ENCODE measurements at places on chromosomes 3 and 15. TPM values are rescaled to one million over a fixed set of nuclear protein-coding genes. Genes with fewer than 3 reads are reported as not detected.

ACVR2B gene
- 1.1 TPM for total RNA-seq

ATP8B4 gene
- 3.7 TPM for total RNA-seq

DNA sequence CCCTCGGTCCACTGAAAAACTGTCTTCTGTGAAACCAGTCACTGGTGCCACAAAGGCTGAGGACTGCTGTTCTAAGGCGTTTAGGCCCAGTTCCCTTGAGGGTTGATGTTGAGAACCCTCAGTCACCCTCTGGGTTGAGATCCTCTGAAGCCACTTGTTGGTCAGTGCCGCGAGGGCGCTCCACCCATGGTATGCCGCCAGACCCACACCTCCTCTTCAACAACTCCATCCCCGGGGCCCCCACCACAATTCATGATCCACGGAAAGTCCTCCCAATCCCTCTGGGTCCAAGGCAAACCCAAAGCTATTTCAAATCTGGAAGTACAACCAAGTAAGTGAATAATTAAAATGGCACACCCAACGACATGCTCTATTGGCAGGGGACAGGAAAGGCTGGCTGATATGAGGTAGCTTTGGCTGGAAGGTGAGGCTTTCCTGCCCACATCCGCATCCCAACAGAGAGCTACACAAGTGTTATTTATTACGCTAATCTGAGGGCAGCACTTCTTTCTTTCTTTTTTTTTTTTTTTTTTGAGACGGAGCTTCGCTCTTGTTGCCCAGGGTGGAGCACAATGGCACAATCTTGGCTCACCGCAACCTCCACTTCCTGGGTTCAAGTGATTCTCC, 58.1 kb downstream of the XXYLT1 start:
- H3K4me1 ChIP-seq: peaks cover 32% of the 10 kb centered on the region
- no peak for DNase-seq
- H3K4me3 ChIP-seq: no peak overlapping the region
- H3K36me3 ChIP-seq: no peaks in the 10 kb centered on the region
- no peaks in the 10 kb centered on the region for H3K27me3 ChIP-seq

- no peak within 1 kb of the TSS for H3K4me3 ChIP-seq
- no peak within 1 kb of the TSS for H3K27ac ChIP-seq
- no peaks in the 10 kb centered on the region for H3K36me3 ChIP-seq
- no peaks in the 10 kb centered on the region for H3K4me1 ChIP-seq
Observed at GRCh38 chr15:52191207-52191606, at the start of gene GNB5. Gene GNB5, minus strand, starts transcription at chr15:52191392. Its CDS starts 6,716 bp downstream, at chr15:52184676.

DNA sequence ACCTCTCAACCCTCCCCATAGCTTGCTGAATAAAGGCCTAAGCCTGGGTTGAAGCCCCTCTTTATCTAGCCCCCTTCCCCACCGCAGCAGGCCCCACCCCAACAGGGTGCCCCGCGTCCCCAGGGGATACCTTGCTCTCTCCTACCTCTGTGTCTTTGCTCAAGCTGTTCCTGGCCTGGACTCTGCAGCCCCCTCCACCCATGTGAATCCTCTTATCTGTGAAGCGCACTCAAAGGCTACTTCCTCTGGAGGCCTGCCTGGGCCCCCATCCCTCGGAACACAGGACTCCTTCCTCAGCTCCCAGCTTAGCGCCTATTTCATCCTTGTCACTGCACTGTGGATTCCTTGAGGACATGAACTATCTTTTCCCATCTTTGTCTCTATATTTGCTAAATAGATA, 61.4 kb upstream of the HERC1 start:
- no peaks in the 10 kb centered on the region for H3K4me1 ChIP-seq
- H3K27ac ChIP-seq: no peak overlapping the region
- H3K4me3 ChIP-seq: no peak overlapping the region
- H3K36me3 ChIP-seq: no peaks in the 10 kb centered on the region
- no peak for DNase-seq

KCNMB2 gene
- not detected for total RNA-seq

DNA sequence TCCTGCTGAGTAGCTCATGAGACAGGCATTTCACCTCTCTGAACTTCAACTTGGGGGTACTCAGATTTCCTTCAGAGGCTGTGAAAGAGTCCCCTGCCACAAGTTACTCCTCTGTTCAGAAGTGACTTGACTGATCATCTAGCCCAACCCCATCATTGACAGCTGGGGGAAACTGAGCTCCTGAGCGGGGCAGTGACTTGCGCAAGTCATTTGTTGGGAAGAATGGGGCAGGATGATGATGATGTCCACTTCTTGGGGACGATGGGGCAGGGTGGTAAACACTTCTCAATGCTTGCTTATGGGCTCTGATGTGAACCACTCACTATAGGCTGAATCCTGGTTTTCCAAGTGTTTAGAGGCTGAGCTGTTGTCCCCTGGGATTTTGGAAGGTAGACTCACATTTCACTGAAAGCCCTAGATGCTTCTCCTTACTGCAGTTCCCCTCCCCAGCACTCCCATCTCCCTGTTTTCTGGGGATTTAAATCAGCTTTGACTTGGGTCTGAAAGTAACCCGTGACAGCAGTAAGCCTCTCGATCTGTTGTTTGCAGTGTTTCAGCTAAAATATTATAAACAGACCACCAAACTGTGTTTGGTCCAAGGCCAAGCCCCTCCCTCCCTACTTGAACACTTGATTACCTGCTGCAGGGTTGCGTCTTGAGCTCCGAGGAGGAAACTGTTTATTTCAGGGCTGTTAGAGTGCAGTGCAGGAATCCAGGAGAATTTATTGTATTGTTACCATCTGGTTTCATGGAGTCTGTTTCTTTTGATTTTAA, 25.1 kb downstream of the SMAD3 start:
- H3K36me3 ChIP-seq: no peaks in the 10 kb centered on the region
- no peaks in the 10 kb centered on the region for H3K27me3 ChIP-seq
- H3K4me3 ChIP-seq: peak overlapping the region; percentile 5
- no peak for DNase-seq
- peaks cover 60% of the 10 kb centered on the region for H3K4me1 ChIP-seq

GRCh38 chr3:29759411-29760225, 478.7 kb downstream of the RBMS3 start:
- no peaks in the 10 kb centered on the region for H3K36me3 ChIP-seq
- no peak overlapping the region for H3K4me3 ChIP-seq
- no peaks in the 10 kb centered on the region for H3K27me3 ChIP-seq

SEMA6D gene
- total RNA-seq: 0.40 TPM

KY gene
- total RNA-seq: 0.19 TPM

GP5 gene
- total RNA-seq: not detected

Data from esophagus squamous epithelium (tissue), 5 donors.